Esophagus squamous epithelium (tissue), 5 donors: ENCODE measurements at places on chromosomes 7 and 10. TPM values are rescaled to one million over a fixed set of nuclear protein-coding genes. Genes with fewer than 3 reads are reported as not detected.
A peak's percentile ranks its signal among the peaks of the same experiment; 100 is the strongest.

DNA sequence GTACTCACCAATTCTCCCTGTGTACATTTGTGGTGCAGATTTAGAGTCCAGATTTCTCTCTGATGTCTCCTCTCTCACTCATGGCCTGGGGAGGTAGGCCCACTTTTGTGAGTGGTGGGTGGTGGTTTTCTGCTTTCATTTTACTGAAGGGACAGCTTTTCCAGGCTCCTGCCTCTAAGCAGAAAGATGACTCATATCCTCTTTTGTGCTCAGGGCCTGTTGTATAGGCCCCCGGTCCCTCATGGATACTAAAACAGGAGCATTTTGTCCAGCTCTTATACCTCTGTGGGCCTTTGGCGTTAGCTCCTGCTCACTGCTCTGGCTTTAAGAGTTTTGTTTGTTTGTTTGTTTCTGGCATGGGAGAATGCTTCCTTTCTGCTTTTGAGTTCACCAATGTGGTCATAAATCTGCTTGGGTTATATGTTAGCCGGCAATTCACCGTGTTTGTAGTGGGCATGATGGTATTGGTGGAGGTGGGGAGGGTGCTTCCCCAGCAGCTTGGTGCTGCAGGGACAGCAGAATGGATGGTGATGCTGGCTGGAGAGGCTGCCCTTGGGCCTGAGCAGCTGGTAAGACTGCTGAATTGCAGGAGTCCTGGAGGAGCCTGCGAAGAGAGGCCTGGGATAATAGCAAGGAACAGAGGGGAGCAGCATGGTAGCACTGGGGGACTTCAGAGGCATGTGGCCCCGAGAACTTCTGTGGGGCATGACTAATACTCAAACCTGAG, 468.7 kb downstream of the RPS24 start:
- no peak for DNase-seq
- no peak overlapping the region for H3K4me3 ChIP-seq
- no peak overlapping the region for H3K27ac ChIP-seq
- H3K36me3 ChIP-seq, result no peaks in the 10 kb centered on the region

GRCh38 chr7:6385110-6385781, 62.5 kb downstream of the DAGLB start:
- H3K36me3 ChIP-seq, result peaks cover 9% of the 10 kb centered on the region
- no peak for DNase-seq
- no peak overlapping the region for H3K4me3 ChIP-seq
- peaks cover 100% of the 10 kb centered on the region for H3K4me1 ChIP-seq

GRCh38 chr10:124451276-124451675, 1.4 kb upstream of the NKX1-2 start:
- H3K27me3 ChIP-seq, result peaks cover 4% of the 10 kb centered on the region
- DNase-seq, result no peak
- no peak overlapping the region for H3K4me3 ChIP-seq
- no peaks in the 10 kb centered on the region for H3K36me3 ChIP-seq

GRCh38 chr10:71796749-71797405, 23.6 kb upstream of the VSIR start:
- DNase-seq, result no peak
- no peak overlapping the region for H3K27ac ChIP-seq
- H3K36me3 ChIP-seq, result no peaks in the 10 kb centered on the region

- H3K4me3 ChIP-seq, result no peak overlapping the region
- no peaks in the 10 kb centered on the region for H3K4me1 ChIP-seq
- H3K27me3 ChIP-seq, result no peaks in the 10 kb centered on the region
- peak overlapping the region; percentile 36 for H3K27ac ChIP-seq
- DNase-seq, result no peak
Measured at GRCh38 chr7:148914208-148914777, 30.2 kb upstream of the EZH2 start.

DNA sequence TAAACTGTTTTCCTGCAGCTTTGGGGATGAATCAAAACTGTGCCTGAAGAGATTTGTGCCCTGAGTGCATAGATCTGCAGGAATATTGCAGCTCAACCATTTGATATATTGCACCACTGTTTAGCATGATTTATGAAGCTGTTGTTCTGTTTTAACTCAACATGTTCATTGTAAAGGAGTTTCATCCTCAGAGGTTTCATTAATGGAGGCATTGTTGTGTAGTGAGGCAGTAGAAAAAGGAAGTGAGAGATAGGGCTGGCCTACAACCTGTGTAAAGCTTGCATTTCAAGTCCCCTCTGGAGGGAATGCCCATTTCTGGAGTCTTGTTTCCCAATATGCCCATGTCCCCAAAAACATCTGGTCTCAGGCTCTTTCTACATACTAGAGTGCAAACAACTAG, 67.5 kb downstream of the DNAJC12 start:
- no peak overlapping the region for H3K27ac ChIP-seq
- H3K36me3 ChIP-seq, result no peaks in the 10 kb centered on the region
- no peak overlapping the region for H3K4me3 ChIP-seq

The LRRC17 gene
- total RNA-seq, result not detected

DNA sequence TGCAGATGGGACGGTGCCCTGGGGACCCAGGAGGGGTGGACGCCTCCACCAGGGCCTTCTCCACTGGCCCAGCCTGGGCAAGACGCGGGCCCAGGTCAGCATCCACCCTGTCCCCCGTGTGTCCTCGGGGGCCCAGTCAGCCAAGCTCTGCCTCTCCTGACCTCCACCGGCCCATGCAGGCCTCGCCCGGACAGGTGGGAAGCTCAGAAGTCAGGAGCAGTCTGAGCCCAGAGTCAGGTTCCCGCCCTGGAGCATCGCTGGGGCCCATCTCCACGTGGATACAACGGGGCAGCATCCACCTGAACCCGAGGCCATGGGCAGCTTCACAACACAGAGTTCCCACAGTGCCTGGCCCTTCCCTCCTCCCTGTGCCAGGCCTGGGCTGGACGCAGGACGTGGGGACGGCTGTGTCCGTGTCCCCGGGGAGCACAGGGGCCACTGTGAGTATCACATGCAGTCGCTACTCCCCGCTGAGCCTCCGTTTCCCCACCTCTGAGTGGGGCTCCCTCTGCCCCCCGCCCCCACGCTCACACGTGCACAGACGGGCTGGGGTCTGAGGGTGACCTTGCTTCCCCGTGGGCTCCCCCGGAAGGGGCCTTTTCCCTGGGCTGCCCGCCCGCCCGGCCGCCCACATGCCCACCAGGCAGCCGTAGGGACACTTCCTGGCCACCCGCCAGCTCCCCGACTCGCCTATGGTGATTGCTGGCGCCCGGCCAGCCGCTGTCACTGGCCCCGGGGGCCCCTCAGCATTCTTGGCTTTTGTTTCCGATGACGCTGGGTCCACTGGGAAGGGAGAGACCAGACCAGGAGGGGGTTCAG, 64.3 kb downstream of the PDGFA start:
- no peak overlapping the region for H3K4me3 ChIP-seq
- H3K36me3 ChIP-seq, result no peaks in the 10 kb centered on the region
- no peaks in the 10 kb centered on the region for H3K27me3 ChIP-seq
- DNase-seq, result no peak
- H3K4me1 ChIP-seq, result peaks cover 10% of the 10 kb centered on the region
- no peak overlapping the region for H3K27ac ChIP-seq

- no peaks in the 10 kb centered on the region for H3K27me3 ChIP-seq
- H3K27ac ChIP-seq, result peak overlapping the region; percentile 65
- no peaks in the 10 kb centered on the region for H3K36me3 ChIP-seq
- no peak for DNase-seq
- peaks cover 4% of the 10 kb centered on the region for H3K4me1 ChIP-seq
Measured at GRCh38 chr7:31883761-31884164, 186.4 kb downstream of the PDE1C start.

The WDR91 gene
- 29.0 TPM for total RNA-seq

DNA sequence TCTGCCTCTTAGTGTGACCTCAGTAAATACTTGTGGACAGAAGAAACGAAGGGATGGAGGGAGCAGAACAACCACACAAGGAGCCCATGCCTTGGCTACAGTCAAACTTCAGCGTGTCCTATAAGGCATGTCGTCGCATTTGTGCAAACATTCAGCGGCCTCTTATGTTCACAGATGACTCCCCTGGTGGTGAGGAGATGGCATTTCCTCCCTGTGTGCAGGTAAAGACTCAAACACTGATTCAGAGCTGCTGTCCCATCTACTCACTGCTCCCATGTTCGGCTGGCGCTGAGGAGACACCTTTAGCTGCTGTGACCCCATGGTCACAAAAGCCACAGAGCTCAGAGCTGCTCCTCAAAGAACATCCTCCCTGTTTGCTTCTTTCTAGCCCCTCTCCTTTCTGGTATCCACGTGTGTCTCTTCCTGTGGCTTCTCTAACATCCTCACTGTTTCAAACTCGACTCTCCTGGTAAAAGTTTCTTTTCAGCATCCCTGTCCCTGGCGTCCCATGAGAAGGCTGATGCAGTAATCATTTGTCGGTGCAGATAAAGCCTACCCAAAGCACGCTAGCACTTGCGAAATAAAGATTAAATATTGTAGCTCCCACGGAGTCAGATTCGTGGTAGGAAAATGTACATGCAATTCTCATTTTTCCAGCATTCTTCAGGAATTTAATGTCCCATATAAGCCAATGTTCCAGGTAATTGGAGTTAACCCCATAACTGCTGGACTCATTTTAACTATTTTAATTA, 124.9 kb upstream of the NEBL start:
- no peak for DNase-seq
- no peak overlapping the region for H3K4me3 ChIP-seq
- no peaks in the 10 kb centered on the region for H3K27me3 ChIP-seq

GRCh38 chr10:110267276-110267675, 37.4 kb downstream of the SMNDC1 start:
- H3K4me1 ChIP-seq, result no peaks in the 10 kb centered on the region
- no peak overlapping the region for H3K4me3 ChIP-seq
- H3K36me3 ChIP-seq, result no peaks in the 10 kb centered on the region
- H3K27me3 ChIP-seq, result no peaks in the 10 kb centered on the region
- H3K27ac ChIP-seq, result no peak overlapping the region

- no peak overlapping the region for H3K4me3 ChIP-seq
- no peak for DNase-seq
- peaks cover 6% of the 10 kb centered on the region for H3K4me1 ChIP-seq
- no peak overlapping the region for H3K27ac ChIP-seq
Measured at GRCh38 chr10:86653379-86653778, 968 bp upstream of the OPN4 start.

The STEAP1B gene
- total RNA-seq, result 0.95 TPM

The NRBF2 gene
- 15.8 TPM for total RNA-seq

The EPO gene
- not detected for total RNA-seq

The CHAT gene
- not detected for total RNA-seq

GRCh38 chr7:1542841-1543747, 12.6 kb downstream of the MAFK start:
- peaks cover 21% of the 10 kb centered on the region for H3K4me1 ChIP-seq
- no peaks in the 10 kb centered on the region for H3K27me3 ChIP-seq
- H3K27ac ChIP-seq, result peak overlapping the region; percentile 49
- no peak for DNase-seq

DNA sequence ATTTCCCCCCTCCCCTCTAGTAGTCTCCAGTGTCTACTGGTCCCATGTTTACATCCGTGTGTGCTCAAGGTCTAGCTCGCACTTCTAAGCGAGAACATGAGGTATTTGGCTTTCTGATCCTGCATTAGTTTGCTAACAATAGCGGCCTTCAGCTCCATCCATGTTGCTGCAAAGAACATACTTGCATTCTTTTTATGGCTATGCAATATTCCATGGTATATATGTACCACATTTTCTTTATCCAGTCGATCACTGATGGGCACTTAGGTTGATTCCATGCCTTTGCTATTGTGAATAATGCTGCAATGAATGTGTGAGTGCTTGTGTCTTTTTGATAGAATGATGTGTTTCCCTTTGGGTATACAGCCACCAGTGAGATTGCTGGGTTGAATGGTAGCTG, 160.6 kb downstream of the SFMBT2 start:
- H3K4me1 ChIP-seq, result no peaks in the 10 kb centered on the region
- H3K27me3 ChIP-seq, result no peaks in the 10 kb centered on the region
- H3K36me3 ChIP-seq, result peaks cover 10% of the 10 kb centered on the region
- DNase-seq, result no peak

DNA sequence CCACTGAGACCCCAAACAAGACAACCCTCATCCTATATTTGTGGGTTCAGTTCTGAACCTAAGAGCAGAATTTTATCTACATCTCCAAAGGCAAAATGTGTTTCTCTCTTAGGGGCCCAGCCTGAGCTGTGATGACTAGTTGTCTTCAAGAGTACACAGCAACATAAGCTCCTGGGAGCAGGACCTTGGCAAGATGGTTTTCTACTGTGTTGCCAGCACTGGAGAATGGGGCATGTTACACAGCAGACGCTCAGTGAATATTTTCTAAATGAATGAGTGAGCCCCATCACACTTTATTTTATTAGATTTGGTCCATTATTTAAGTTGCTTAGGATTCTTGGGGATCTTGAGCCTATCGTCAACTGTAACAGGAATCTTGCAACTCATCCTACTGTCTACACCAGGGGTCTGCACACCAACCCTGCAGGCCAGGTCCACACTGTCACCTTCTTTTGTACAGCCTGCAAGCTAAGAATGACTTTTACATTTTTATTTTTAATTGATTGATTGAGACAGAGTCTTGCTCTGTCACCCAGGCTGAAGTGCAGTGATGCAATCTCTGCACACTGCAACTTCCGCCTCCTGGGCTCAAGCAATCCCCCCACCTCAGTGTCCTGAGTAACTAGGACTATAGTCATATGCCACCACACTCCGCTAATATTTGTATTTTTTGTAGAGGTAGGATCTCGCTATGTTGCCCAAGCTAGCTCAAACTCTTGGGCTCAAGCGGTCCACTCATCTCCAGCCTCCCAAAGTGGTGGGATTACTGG, 347.1 kb downstream of the FGFR2 start:
- H3K4me3 ChIP-seq, result no peak overlapping the region
- H3K27me3 ChIP-seq, result no peaks in the 10 kb centered on the region
- peaks cover 11% of the 10 kb centered on the region for H3K4me1 ChIP-seq
- H3K36me3 ChIP-seq, result no peaks in the 10 kb centered on the region
- no peak overlapping the region for H3K27ac ChIP-seq

DNA sequence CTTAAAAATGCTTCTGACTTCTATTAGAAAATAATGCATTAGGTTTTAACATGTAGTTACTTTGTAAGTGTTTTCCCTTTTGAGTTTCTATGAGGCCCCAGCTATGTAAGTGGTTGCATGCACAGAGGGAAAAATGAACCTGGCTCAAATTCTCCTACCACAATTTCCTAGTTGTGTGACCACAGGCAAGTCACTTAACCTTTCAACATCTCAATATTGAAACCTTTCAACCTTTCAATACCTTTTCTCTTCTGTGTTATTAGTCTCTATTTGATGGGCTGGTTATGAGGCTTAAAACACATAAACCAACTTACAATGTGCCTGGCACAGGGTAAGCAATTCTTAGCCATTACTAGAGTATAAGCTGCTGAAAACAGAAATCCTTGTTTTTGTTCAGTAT, 203.0 kb downstream of the KCND2 start:
- H3K4me3 ChIP-seq, result no peak overlapping the region
- no peak overlapping the region for H3K27ac ChIP-seq

The PKD1L1 gene
- 0.13 TPM for total RNA-seq

The PKD2L1 gene
- not detected for total RNA-seq

DNA sequence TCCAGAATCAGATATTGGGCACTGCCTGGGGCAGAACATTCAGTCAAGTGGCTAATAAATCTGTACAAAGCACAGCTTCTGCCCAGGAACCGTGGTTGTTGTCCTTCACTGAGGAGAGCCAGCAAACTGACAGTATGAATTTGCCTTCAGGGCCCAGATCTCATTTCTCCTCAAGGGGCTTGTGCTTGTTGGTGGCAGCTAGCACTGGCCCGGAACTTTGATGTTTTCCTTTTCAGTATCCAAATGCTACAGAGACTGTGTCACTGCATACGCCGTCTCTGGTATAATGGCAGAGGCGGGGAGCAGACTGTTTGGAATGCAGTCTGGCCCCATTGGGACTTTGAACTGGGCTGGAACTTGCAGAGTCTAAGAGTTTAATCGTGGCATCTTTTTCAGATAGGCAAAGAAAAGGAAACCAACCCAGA, 30.4 kb upstream of the ADD3 start:
- H3K4me3 ChIP-seq, result no peak overlapping the region
- H3K36me3 ChIP-seq, result no peaks in the 10 kb centered on the region
- H3K27ac ChIP-seq, result no peak overlapping the region
- no peaks in the 10 kb centered on the region for H3K4me1 ChIP-seq
- no peaks in the 10 kb centered on the region for H3K27me3 ChIP-seq
